Activated CD4-positive, CD25-positive, alpha-beta regulatory T cell treated with anti-CD3 and anti-CD28 coated beads, Interleukin-2, amount 50 U/mL, for 16 hours (primary cell): ENCODE measurements at places on chromosomes 2 and 18.

GRCh38 chr2:241308832-241309500 lies 6.5 kb downstream of the HDLBP start:
- DNase-seq, result no peak

DNA sequence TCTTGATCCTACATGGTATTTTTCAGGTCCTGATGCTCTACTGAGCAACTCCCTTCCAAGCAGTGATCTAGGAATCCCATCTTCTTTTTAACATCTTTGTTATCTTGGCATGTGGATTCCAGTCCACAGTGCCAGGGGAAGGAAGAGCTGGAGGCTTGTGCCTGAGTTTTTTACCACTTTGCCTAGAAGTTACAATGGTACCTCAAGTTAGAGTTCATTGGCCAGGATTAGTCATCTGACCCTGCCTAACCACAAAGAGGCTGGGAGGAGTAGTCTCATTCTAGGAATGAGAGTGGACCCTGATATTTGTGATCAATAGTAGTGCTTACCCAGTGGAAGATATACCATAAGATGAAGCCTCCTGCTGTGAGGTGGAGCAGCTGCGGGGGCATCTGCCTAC lies 109.3 kb downstream of the ADCYAP1 start:
- DNase-seq, result no peak

- DNase-seq, result no peak
Observed at GRCh38 chr2:112134120-112134519, 4.1 kb upstream of the FBLN7 start.

DNA sequence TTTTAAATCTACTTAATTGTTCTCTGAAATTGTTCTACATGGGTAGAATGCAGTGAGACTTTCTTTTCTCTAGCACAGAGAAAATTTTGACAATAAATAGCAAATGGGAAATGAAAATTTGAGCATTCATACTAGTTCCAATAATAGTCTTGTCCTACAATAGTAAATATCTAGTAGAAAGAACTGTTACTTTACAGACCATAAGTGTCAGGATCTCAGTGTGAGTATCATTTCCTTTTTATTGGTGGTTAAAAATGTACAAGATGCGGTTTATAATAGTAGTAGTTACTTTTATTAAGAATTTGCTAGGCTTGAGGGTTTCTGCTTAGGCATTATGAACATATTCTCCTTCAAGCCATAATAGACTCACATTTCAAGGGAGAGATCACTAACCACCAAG lies 43.2 kb downstream of the KCNE4 start:
- DNase-seq, result no peak

DNA sequence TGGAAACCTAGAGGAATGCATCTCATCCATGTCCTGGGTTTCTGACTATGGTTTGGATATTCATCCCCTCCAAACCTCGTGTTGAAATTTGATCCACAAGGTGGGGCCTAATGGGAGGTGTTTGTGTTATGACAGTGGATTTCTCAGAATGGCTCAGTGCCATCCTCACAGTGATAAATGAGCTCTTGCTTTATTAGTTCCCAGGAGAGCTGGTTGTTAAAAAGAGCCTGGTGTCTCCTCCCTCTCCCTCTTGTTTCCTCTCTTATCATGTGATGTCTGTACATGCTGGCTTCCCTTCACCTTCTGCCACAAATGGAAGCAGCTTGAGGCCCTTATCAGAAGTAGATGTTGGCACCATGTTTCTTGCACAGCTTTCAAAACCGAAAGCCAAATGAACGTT lies 424.3 kb downstream of the DCC start:
- no peak for DNase-seq
